ENCODE measurements at places on chromosomes 13 and 19. TPM values are rescaled to one million over a fixed set of nuclear protein-coding genes. Genes with fewer than 3 reads are reported as not detected.
A peak's percentile ranks its signal among the peaks of the same experiment; 100 is the strongest.

The VSTM2B gene
- total RNA-seq: not detected

The ZNF555 gene
- total RNA-seq: 4.4 TPM

The KRTDAP gene
- total RNA-seq: 9.0 TPM

GRCh38 chr19:52219611-52220010, 29.8 kb downstream of the PPP2R1A start:
- DNase-seq: no peak

- no peak for DNase-seq
Observed at GRCh38 chr13:83995930-83996329, 113.7 kb upstream of the SLITRK1 start.

- no peak for DNase-seq
Observed at GRCh38 chr19:2774083-2774679, 8.9 kb downstream of the SGTA start.

- DNase-seq: no peak
Observed at GRCh38 chr19:15466851-15467733, 2.7 kb upstream of the RASAL3 start.

DNA sequence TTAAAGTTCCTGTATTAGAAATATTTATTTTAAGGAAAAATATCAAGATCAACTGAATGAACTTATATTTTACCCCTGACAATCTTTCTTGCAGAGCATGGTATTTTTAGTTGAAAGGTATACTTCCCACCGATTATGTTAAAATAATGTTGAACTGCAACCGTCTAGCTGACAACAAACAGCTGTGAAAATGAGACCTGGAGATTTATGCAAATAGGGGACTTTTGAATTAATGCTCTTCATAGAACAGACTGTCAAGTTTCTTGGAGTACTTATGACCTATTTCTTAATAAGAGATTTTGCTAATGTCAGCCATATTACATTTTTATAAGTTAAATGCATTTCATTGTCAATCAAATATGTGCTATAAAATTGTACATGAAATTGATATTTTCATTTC, 210.9 kb downstream of the NALCN start:
- DNase-seq: no peak

- DNase-seq: no peak
Observed at GRCh38 chr19:2557093-2557440, 81.1 kb downstream of the GADD45B start.

GRCh38 chr13:57946361-57946760, 314.8 kb downstream of the PCDH17 start:
- no peak for DNase-seq

DNA sequence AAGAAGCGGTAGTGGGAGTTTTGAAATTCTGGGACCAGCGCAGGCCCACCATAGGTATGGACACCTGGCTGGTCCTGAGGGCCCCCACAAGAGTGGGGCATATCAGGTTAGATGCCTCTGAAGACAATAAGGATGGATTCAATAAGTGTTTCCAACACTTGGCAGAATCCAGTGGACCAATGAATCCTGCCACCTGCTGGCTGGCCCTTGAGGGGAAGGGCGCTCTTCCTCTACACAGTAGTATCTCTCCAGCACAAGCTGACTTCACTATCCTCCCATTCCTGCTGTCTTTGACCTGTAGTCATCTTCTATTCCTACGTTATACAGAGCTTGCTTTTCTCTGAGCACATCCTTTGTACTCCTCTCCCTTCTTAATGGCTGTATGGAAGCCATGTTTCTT, 199.7 kb upstream of the TSHZ3 start:
- no peak for DNase-seq

DNA sequence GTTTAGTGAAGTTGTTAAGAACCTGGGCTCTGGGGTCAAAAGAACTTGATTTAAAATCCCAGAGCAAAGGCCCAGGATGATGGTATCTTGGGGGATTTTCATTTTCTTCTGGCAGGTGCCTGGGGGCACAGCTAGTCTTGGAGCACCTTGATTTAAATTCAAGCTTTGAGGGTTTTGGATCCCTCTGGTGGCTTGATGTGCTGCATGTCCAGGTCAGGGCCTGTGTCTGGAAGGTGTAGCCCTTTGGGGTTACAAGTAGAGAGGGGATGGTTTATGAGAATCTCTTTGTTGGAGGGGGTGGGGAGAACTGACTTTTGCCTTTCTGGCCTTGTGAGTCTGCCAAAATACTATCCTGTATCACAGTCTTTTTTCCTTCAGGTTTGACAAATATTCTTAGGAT, 55.8 kb downstream of the AKAP11 start:
- no peak for DNase-seq

GRCh38 chr19:50837300-50837699, 3.9 kb upstream of the KLK15 start:
- DNase-seq: peak; percentile 50

- DNase-seq: no peak
Observed at GRCh38 chr13:75372517-75372916, 109.5 kb downstream of the TBC1D4 start.

DNA sequence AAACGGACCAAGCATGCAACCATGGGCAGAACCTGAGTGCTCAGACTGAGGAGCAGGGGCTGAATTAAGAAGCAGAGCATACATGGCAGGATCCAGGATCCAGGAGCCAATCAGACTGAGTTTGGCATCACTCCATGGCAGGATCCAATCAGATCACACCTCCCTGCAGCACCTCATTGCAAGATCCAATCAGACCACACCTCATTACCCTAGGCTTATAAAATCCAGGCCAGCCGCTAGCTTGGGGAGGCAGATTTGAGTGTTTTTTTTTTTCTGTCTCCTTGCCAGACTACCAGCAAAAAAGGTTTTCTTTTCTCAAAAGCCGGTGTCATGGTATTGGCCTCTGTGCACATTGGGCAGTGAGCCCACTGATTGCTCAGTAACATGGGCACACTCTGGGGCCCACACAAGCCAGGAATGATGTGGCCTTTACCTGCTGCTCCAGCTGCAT, 127.9 kb upstream of the GJB6 start:
- DNase-seq: peak; percentile 97

DNA sequence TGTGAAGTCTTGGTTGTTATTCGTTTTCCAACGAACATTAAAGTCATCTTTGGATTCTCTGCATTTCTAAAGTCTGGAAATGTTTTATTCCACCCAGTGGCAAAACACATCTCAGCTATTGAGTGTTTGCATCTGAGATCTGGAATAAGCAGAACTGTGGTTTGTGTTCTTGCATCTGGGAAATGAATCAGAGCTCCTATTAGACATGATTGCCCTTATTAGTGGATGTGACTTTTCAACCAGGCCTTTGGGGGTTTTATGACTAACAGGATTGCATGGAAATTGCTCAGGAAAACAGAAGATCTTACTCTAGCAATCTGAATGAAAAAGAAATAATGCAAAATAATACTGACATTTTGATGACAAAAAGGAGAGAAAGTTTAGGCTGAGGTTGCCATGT, 488.8 kb downstream of the IRS2 start:
- peak; percentile 42 for DNase-seq

Data from foreskin keratinocyte (primary cell).